ENCODE measurements at places on chromosomes 4 and X.

DNA sequence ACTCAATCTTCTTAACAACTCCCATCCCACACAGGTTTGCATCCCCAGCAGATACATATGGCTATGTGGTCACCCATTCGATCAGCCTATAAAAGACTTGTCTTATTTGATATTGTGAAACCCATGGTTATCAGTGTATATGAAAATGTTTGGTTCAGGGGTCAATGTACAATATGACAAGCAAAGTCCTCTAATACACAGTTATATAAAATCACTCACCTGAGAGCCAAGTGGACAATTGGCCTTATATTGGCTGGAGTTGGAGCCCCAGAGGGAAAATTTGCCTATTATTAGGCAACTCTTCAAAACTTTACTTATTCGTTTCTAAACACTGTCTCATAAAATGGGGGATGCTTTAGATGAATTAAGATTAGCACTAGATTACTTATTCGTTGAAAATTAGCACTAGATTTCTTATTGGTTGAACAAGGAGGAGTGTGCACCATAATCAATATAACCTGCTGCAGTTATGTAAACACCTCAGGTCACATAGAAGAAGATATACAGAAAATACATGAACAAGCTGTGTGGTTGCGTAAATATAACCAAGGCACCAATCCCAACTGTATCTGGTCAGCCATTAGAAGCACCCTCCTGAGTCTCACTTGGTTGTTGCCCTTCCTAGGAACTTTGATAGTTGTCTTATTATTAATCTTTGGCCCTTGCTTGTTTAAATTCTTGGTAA lies 10.7 kb upstream of the ADH4 start:
- no peak for DNase-seq

GRCh38 chrX:9878146-9878820 lies 88.9 kb upstream of the CLDN34 start:
- DNase-seq: no peak

GRCh38 chr4:121025540-121025939 lies 46.8 kb downstream of the NDNF start:
- DNase-seq: no peak

DNA sequence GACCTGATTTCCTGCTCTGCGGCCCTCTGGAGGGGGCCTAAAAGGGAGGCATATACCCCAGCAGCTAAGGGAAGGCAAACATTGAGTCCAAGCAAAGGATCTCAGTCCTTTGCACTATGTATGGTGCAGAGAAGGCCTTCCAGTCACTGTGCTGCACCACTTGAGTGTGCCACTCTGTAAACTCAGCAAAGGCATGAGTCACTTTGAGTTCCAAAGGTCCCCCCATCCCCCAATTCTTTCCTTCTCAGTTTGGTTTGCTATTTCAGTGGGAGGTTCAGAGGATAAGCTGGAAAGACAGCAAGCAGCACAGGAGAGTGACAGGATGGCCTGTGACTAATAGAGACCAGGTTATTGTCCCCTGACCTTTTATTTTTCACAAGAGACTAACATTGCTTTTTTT lies 131.3 kb downstream of the FHDC1 start:
- DNase-seq: no peak

DNA sequence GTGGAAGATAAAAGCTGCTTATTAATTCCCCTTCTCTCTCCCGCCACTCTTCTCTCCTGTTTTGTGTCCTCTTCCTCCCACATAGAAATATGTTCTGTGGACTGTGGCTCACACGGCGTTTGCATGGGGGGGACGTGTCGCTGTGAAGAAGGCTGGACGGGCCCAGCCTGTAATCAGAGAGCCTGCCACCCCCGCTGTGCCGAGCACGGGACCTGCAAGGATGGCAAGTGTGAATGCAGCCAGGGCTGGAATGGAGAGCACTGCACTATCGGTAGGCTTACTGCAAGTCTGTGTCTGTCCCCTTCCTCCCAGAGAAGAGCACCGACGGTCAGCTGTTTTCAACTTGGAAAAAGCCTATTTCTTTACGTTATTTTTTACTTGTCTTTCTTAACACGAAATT lies 229.1 kb downstream of the DCTD start:
- DNase-seq: no peak

DNA sequence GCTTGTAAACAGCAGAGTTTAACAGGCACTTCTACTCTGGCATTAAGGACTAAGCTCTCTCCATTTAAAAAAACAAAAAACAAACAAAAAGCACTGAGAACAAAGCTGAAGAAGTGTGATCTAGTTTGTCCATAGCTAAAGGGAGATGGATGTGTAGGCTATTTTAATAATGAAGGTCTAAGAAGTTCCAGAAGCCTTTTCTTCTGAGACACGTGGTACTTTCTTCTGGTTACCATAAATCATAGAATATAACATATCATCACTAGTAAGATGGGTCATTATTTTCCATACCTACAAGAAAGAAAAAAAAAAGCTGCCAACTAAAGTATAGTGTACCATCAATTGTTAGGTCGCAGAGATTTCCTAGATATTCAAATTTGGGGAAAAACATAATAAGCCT lies 722 bp upstream of the NBDY start:
- no peak for DNase-seq

DNA sequence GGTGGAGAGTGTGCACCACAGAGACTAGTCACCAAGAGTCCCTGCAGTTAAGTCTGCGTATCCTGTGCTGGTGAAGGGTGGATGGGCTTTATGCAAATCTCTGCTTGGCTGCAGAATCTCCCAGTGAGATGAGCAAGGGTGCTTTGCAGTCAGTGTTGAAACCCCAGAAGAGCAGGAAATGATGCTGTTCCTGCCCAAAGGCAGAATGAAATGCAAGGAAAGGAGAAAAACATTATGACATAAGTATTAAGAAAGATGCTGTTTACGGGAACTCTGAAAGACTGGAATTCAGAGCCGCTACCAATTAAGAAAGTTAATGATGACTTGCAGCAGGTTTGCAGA lies 25.4 kb upstream of the ACSL1 start:
- DNase-seq: no peak

- DNase-seq: no peak
Measured at GRCh38 chr4:120452001-120452400, 385.4 kb upstream of the MAD2L1 start.

- DNase-seq: no peak
Measured at GRCh38 chr4:42133006-42133405, 19.4 kb downstream of the BEND4 start.

DNA sequence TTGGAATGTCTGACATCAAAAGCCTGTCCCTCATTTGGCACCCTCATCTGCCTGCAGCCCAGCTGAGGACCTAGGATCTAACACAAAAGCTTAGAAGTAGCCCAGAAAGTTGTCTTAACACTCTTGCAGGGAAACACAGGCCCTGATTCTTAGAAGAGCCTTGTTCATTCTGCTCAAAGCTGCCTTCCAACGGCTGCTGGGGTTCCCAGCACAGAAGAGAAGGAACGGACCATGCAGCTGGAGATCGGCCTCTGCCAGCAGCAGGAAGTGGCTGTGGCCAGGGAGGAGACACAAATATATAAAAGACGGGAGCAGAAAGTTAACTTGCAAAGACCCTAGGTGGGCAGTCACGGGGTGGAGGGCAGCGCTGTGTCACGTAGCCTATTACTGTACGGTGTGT lies 20.4 kb downstream of the PRPS2 start:
- DNase-seq: no peak

DNA sequence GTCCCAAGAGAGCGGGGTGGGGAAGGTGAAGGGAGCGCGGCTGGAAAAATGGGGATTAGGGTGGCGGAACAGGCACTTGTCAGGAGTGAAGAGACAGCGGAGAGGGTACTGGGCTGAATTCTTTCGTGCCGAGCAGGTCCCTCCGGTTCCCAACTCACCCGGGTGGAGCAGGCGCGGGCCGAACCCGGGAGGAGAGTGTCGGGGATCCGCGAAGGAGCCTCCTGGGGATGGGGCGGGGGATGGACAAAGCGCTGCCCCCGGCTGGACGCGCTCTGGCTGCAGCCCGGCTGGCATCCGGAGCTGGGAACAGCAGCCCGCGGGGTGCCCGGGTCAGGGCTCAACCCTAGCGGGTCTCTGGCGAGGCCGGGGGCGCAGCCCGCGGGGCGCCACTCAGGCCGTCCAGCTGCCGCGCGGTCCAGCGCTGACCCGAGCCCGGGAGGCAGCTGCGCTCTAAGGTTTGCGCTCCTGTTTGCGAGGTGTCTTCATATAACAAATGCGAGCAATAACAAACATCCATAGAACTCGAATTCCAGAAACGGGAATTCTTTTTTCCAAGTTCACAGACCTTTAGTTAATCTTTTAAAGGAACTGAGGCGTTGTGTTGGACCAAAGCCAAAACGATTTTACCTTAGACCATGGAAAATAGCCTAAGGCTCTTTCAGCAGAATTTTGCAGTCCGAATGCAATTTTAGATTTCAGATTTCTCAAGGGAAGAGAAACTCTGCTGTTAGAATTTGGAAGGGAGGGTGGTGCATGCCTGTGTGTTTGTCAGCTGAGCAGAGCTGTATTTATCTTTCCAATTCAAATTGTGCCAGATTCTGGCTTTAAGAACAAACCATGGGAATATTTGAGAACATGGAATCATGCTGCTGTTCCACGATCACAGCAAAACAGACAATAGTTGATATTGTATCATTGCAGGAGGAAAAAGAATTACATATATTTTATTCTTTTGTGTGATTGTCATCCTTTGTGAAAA lies 744 bp downstream of the NPY5R start:
- no peak for DNase-seq

- no peak for DNase-seq
Measured at GRCh38 chr4:25252230-25253070, 18.6 kb downstream of the PI4K2B start.
